ENCODE measurements at places on chromosomes 16 and 17.

DNA sequence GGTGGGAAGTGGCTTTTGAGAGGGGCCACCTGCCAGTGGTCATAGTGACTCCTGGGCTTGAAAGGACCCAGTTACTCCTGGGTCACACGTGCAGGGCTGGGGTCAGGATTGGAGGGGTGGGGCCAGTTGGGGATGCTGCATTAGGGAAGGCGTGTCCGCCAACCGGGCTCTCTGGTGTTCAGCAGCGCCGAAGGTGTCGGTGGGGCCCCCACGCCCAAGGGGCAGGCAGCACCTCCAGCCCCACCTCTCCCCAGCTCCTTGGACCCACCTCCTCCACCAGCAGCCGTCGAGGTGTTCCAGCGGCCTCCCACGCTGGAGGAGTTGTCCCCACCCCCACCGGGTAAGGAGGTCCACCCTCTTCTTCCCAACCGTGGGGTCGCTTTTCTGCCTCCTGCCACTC lies 9.5 kb downstream of the ABI3 start:
- DNase-seq: no peak

- no peak for DNase-seq
Observed at GRCh38 chr17:81513753-81514488, 1.3 kb upstream of the ACTG1 start.

DNA sequence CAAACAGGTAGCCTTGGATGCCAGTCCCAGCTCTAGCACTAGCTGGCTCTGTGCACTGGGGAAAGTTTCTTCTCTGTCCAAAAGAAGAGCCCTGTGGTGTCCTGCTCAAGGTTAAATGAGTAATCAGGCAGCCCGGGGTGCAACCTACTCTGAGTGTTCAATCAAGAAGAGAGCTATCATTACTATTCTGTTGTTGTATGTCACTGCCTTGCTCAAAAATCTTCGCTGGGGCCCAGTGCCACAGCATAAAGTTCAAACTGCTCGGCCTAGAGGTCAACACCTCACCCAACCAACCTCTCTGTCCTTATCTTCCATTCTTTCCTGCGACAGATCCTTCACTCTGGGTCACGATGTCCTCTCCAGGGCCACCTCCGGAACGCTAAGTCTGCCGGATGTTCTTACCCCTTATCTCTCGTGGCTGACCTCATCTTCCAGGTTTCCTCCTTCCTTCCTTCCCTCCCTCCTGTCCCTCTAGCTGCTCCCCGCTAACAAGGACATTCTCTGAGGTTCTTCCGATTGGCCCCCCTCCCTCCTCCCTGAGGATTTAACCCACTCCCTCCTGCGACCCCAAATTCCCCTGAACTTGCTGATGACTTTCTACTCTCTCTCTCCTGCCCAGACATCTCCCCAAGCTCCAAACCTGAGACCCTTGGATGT lies 4.4 kb downstream of the FDXR start:
- no peak for DNase-seq

DNA sequence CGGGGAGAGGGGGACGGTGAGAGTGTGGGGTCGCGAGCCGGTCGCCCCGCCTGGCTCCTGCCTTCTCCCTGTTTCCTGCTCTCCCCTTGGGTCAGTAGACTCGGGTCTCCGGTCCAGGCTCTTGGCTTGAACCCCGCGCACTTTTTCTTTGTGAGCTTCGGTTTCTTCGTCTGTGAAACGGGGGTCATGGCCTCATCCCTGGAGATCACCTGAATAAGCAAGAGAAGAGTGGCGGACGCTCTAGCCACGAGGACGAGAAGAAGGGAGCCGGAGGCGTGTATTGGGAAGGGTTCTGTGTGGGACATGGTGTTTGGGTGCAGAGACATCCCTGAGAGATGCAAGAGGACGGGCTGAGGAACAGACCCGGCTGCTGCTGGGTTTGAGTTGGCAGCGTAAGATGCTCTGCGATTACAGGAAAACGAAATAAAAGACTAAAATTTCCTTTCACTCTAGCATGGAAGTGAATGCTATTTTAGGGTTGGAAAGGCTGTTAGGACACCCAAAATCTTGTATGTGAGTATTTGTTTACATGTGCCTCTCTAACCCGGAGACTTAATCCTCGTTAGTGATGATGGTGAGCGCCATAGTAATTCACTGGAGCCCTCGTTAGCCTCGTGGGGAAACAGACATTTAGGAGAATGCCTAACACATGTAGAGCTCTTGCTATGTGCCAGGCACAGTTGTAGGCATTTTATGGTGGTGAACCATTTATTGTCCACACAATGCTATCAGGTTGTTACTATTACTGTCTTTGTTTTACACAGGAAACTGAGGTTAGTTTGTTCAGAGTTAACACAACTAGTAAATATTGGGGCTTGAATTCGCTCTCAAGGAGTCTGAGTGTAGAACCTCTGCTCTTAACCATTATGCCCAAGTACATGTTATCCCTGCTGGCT lies 646 bp downstream of the KIF22 start:
- DNase-seq: no peak

- DNase-seq: no peak
Observed at GRCh38 chr17:7475764-7476422, 3.5 kb downstream of the ZBTB4 start.

DNA sequence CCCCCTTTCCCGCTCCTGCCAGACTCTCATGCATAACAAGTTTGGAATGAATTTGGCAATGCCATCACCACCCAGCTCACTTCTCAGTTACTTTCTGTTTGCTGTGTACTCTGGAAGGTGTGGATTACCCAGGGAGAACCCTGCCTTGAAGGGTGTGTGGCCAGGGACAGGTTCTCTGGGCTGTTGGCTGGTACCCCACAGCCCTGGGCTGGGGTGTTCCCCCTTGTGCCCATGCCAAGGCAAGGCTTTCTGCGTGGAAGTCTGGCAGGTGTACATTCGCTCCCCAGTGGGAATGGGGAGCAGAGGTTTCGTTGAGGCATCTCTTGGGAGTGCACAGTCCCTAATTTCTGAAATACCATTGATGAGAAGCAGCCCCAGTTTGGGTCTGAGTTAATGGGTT lies 187.7 kb downstream of the CCDC182 start:
- DNase-seq: no peak

- DNase-seq: no peak
Observed at GRCh38 chr16:57106767-57107166, 14.4 kb downstream of the CPNE2 start.

GRCh38 chr16:63038397-63039106 lies 1002.3 kb upstream of the CDH8 start:
- DNase-seq: no peak

GRCh38 chr17:75834928-75835653 lies 9.1 kb downstream of the UNC13D start:
- DNase-seq: no peak

DNA sequence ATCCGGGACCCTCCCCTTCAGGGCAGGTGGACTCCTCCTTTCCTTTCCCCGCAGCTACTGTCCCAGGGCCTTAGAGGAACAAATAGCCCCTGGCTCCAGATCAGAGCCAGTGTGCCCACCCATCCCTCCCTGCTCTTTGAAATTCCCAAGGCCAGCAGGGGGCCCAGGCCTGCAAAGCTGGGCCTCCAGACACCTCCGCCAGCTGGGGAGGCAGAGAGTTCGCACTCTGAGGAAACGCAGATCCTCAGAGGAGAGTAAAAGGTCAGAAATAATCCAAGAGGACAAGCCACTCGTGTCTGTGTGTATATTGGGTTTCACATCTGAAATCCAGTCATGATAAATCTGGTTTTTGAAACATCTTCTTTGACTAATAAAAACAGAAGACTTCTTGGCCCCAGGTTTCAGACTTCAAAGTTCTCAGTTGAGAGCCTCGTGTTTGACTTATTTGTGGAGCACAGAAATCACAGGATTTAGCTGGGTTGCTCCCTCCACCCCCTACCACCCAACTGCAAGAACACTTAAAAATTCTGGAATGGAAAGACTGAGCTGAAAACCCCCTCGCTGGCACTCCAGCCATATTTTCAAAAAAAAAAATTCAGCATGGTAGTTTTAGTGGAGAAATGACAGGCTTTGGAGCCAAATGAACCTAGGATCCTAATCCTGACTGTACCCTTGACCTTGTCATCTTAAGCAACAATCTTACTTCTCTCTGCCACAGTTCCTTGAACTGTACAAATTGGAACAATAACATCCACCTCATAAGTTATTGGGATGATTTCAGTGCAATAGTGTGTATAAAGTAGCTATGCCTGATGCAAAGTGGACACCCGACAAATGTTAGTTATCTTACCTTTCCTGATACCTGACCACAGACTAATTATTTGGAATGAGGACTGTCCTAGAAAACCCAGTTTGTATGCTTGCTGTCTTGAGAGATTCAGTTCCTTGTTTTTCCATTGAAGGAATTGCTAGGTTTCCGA lies 44.5 kb upstream of the TBX2 start:
- DNase-seq: no peak

DNA sequence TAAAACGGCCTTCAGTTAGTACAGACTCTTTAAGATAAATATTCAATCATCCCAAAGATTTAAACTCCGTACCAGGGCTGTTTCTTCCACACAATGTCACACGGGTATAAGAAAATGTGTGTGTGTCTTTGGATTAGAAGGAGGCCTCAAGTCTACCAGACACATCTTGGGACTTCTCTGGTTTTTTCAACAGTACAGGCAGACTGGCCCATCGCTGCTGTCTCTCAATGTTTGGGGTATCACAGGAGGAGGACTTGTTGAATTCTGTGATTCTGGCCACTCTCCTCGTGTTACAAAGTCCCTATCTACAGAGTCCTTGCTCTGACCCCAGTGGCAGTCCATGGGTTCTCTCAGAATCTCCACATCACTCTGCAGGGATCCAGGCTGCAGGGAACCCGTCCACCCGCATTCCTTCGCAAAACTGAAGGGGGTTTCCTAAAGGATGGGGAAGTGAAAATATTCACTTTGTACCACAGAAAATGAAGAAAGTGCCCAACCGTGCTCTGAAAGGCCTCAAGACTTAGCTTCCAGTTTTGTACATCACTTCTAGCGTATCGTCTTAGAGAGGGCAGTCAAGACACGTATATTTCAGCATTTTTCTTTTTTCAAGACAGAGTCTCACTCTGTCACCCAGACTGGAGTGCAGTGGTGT lies 373.2 kb downstream of the NPIPA8 start:
- DNase-seq: no peak

- DNase-seq: no peak
Observed at GRCh38 chr16:4316108-4316863, 419 bp downstream of the GLIS2 start.

DNA sequence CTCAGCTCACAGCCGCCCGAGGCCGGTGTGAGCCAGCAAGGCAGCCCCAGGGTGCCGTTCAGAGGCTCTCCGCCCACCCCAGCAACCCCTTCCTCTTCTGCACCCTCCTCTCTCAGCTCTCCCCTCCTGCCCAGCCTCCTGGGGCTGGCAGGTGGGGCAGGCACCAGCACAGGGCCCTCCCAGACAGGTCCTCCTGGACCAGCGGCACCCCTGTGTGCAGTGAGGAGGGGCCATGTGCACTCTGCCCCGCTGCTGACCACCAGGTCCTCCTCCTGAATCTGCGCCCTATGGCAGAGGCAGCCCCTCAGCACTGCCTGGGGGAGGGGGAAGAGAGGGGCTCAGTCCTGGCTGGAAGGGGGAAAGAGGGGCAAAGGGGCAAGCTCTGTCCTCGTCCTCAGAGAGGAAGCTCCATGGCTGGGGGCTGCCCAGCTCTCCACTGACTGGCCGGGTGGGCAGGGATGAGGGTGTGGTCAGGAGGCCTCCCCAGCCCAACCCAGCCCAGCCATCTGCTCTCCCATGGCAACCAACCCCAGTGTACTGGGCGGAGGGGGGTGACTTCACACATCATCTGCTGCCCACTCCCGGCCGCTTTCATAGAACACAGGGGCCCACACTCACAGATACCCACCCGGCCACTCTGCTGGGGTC lies 5.4 kb upstream of the BCAR1 start:
- no peak for DNase-seq

GRCh38 chr17:55487695-55488432 lies 23.4 kb downstream of the SMIM36 start:
- no peak for DNase-seq

DNA sequence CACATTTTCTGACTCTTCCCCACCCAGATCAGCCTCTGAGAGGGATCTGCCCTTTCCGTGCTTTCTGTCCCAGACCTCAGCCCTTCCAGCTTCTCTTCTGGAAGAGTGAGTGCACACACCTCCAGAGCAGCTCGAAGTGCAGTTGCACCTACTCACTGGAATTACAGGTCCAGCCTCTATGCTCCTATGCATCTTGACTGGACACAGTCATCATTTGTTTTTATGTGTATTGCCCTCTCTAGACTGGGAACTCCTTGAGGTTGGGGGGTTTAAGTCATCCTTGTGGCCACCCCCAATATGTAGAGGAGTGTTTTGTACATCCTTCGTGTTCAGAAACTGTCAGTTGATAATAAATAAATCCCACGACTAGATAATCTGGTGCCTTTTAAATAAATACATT lies 81.9 kb downstream of the CDK5R1 start:
- DNase-seq: no peak

GRCh38 chr17:78376161-78376560 lies 2.3 kb upstream of the PGS1 start:
- DNase-seq: no peak

DNA sequence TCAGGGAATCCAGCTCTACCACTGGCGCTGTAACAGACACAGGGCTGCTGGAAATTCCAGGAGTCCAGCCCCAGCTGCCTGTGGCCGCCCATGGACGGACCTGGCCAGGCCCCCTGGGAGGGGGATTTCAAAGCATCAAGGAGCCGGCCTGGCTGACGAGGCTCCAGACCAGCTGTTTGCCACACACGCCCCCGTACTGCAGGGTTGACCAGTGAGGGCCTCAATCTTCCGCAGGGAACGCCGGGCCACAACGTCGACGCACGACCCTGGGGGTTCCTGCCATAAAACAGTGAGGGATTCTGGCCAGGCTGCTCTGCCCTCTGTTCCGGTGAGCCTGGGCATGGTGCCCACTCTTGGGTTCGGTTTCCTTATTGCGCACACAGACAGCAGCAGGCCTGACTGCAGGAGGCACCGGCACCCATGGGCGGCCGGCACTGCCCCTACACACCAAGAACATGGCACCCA lies 3.7 kb downstream of the LMF1 start:
- no peak for DNase-seq

DNA sequence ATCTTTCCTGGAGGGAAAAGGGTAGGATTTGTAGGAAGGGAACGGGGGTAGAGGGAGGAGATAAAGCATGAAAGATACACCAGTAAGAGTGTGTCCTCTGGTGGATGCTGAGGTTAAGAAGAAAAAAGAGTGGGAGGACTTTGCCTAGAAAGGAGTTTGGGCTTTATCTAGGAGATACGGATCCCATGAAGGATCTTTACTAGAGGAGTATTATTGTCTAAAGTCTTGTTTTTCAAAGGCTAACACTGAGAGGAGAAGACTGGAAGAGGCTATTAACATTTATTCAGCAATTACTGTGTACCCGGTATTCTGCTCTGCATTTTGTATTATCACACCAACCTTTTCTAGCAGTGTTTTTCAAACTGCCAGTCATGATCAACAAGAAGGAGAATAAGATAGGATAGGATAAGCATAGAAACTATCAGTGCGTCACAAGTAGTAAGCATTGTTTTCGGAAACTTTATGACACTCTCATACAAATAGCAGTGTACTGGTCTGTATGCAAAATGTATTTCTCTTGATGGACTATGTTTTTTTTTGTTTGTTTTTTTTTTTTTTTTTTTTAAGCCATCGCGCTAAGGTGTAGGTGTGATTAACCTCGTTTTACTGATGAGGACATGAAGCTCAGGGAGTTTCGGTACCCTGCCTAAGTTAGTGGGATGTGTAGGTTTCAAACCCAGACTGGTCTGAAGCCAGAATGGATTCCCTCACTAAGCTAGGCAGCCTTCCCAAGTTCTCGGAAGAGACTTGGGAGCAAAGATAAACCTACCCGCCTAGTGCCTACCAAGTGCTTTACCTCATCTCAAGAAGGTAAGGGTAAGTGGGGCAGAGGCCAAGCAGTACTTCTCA lies 1.3 kb upstream of the SP2 start:
- no peak for DNase-seq

GRCh38 chr17:46080118-46081017 lies 81.3 kb downstream of the STH start:
- DNase-seq: no peak

GRCh38 chr16:84484579-84485254 lies 19.7 kb downstream of the MEAK7 start:
- no peak for DNase-seq

Data from activated naive CD4-positive, alpha-beta T cell (primary cell).